Body of pancreas (tissue), 4 donors: ENCODE measurements at places on chromosomes 11 and 22.
A peak's percentile ranks its signal among the peaks of the same experiment; 100 is the strongest.

- no peak for DNase-seq
Measured at GRCh38 chr11:75502138-75502537, 23.6 kb downstream of the GDPD5 start.

- DNase-seq, result no peak
Measured at GRCh38 chr11:126363706-126364248, 8.3 kb downstream of the ST3GAL4 start.

DNA sequence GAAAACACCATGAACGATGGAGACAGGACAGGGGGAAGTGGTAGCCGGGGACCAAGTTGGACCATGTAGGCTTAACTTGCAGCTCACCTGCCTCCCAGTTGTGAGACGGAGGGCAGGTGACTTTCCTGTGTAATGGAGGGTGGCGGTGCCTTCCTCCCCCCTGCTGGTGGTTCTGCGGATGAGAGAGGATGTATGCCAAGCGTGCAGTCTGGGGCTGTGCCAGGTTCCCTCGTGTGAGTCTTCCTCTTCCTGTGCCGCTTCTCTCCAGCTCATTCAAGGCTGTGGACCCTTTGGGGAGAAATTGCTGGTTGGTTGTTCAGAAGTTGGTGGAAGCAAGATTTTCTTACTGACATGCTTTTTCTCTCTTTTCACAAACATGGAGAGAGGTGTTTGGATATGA is 35.1 kb downstream of the MPPED1 start:
- no peak for DNase-seq

- DNase-seq, result no peak
Measured at GRCh38 chr11:1549338-1550330, 22.4 kb downstream of the DUSP8 start.

- DNase-seq, result no peak
Measured at GRCh38 chr11:40219401-40219800, 1240.1 kb downstream of the LRRC4C start.

- no peak for DNase-seq
Measured at GRCh38 chr11:70434813-70435278, 36.5 kb downstream of the CTTN start.

GRCh38 chr11:77094841-77095365 is 7.7 kb upstream of the OMP start:
- DNase-seq, result no peak

DNA sequence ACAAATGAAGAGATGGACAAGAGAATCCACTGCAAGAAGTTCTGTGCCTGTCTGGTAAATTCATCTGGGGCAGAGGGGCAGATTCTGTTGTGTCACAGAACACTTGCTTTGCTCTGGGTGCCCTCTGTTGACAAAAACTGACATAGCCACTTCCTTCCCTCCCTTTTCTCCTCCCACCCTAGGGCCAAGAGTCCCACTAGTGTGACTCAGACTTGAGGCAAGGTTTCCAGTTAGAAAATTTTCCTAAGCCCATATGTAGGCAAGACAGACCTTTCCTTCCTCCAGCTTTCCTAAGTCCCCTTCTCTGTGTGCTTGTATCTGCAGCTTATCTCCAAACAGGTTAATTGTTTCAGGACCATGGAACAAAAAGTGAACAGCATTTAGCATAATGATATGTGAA is 106.8 kb downstream of the RBFOX2 start:
- peak; percentile 77 for DNase-seq

- no peak for DNase-seq
Measured at GRCh38 chr22:32103658-32104315, 55.3 kb downstream of the C22orf42 start.

DNA sequence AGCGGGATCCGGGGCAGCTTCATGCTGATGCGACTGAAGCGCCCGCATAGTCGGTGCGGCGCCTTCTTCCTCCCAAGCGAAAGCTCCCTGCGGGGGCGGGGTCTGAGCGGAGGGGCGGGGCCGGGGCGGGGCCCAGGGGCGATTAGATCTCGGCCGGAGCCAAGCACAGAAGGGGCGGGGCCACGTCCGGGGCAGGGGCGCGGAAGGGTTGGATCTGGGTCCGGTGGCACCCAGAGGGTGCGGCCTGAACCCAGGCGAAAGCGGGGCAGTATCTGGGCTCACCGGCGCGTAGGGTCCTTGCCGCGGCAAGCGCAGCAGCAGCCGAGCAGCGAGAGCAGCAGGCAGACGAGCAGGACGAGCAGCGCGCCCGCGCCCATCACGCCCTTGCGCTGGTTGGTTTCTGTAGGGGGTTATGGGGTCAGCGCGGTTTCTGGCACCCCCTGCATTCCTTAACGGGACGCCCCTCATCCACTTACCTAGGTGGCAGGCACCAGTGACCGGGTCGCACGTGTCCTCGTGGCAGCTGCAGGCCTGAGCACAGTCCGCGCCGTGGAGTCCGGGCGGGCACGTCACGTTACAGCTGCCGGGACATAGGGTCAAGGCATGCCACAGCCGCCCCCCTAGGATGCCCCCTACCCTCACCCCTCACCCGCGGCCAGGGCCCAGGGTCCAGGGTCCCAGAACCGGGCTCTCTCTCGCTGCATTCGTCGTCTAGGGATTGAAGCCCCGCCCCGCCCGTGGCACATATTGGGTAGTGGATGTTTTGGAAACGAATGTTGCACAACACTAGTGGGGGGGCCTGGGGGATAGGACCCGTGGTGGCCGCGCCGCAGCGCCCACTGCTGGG is 8.1 kb downstream of the SCARF2 start:
- peak; percentile 66 for DNase-seq

- peak; percentile 53 for DNase-seq
Measured at GRCh38 chr11:59206635-59207034, 6.1 kb downstream of the MPEG1 start.

- DNase-seq, result no peak
Measured at GRCh38 chr11:73945396-73945795, 5.4 kb upstream of the DNAJB13 start.

DNA sequence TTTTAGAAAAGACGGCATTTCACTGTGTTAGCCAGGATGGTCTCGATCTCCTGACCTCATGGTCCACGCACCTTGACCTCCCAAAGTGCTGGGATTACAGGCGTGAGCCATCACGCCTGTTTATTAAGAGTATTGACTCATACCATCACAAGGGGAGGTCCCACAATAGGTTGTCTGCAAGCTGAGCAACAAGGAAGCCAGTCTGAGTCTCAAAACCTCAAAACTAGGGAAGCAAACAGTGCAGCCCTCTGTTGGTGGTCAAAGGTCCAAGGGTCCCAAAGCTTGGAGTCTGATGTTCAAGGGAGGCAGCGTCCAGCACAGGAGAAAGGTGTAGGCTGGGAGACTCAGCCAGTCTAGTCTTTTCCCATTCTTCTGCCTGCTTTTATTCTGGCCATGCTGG is 32.8 kb upstream of the LDLRAD3 start:
- DNase-seq, result no peak

DNA sequence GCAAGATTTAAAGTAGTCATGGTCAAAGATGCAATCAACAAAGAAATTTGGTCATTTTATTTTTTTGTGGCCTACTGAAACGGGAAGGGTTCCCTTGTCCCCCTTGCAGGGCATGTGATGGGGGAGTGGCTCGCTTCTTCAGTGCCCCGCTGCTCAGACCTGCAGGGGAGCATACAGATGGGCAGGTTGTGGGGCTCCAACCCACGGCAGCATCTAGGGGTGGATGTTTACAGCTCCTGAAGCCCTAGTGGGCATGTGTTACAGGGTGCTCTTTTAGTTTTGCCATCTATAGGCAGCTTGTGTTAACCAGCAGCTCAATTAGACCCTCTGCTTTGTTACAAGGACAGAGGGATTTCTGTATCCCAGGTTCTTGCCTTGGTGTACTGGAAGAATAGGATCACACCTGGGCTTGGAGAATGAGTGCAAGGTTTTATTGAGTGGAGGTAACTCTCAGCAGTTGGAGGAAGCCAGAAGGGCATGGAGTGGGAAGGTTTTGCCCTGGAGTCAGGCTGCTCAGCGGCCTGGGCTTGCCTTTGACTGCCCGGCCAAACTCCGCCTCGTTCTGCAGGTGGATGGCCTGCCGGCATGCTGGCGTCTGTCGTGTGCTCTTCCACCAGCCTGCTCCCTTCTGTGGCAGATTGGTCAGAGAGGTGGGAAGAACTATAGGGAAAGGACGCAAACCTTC is 9.4 kb downstream of the GSTP1 start:
- no peak for DNase-seq

DNA sequence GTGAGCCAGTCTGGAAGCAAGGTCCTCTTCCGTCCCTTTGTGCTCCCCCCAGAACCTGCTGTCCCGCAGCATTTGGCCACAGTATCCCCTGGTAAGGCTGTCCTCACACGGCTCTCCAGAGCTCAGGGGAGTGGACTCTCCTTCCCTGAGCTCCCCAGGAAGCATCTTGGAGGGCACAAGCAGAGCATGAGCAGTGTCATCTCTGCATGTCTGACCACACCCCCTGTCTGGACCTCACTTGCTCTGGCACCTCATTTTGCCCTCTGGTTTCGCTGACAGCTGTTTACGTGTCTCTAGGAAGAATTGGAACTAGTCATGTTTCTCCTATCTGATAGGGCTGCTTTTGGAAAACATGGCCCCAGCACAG is 15.5 kb downstream of the DCPS start:
- DNase-seq, result no peak
